ENCODE measurements at places on chromosomes 1 and 21.
A peak's percentile ranks its signal among the peaks of the same experiment; 100 is the strongest.

DNA sequence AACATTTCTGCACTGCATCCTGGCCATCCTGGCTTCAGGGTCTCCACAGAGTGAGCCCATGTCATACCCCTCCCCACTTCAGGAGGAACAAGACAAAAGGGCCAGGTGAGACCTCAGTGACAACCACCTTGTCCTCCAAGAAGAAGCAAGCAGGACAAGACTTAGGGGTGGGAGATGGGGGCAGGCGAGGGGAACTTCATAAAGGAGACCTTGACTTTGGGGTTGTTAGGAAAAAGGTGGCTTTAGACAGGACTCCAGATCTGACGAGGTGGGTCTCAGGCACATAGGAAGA lies 24.0 kb upstream of the SLAMF9 start:
- no peak for DNase-seq

DNA sequence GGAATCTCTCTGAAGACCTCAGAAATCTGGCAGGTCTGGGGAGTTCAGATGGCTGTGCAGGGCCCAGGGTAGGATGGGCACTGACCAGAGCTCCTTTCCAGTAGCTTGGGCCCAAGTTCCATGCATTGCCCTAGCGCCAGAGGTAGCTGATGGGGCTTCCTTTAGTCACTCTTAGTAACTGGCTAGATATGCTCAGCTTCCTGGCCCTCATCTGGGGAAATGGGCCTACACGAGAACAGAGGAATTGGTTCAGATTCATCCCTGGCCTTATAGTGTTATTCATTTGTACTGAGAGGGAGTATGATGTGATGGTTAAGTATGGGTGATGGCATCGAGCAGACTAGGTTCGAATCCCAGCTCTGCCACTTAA lies 15.5 kb upstream of the PSMB2 start:
- DNase-seq = no peak

- peak; percentile 92 for DNase-seq
Measured at GRCh38 chr1:1947493-1947892, 28.4 kb upstream of the TMEM52 start.

GRCh38 chr1:46615735-46616134 lies 876 bp downstream of the MOB3C start:
- no peak for DNase-seq

DNA sequence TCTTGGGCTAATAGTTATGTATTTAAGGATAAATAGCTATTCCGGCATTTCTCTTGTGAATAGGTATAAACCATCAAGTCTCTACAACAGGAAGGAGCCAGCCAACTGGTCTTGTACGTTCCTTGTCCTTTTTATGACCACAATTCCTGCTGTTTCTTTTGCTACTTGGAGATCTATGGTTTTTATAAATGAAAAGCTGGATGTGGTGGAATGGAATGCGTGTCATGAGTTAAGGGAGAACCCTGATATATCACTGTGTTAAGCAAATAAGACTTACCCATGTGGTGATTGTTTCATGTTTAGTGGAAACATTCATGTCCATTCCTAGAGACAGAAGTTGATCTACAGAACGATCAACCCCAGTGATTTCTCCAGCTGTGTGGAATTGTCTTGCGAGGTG lies 282.1 kb downstream of the RPS6KC1 start:
- DNase-seq = no peak

GRCh38 chr1:181386340-181386739 lies 97.0 kb upstream of the CACNA1E start:
- DNase-seq = no peak

GRCh38 chr1:206979379-206980043 lies 9.3 kb upstream of the FCAMR start:
- DNase-seq = no peak

GRCh38 chr1:25987951-25988350 lies 9.9 kb downstream of the PAFAH2 start:
- no peak for DNase-seq

DNA sequence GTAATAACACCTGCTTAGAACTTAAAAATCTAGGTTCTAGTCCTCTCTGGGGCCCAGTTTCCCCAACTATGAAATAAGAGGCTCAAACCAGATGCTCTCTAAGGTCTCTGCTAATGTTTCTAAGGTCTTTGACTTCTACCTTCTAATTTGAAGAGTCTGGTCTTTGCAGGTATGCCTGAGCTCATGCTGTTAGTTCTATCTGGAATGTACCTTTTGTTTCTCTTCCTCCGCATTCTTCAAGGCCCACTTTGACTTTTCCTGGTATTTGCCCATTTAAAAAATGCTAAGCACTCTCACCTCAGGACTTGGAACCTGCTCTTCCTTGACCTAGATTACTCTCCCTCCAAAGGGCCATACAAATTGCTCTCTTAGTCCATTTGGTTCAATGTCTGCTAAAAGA lies 13.5 kb downstream of the SLC35D1 start:
- DNase-seq = no peak

GRCh38 chr21:18529254-18529653 lies 125.7 kb upstream of the TMPRSS15 start:
- DNase-seq = no peak

GRCh38 chr1:8753736-8754135 lies 63.7 kb downstream of the RERE start:
- DNase-seq = no peak

DNA sequence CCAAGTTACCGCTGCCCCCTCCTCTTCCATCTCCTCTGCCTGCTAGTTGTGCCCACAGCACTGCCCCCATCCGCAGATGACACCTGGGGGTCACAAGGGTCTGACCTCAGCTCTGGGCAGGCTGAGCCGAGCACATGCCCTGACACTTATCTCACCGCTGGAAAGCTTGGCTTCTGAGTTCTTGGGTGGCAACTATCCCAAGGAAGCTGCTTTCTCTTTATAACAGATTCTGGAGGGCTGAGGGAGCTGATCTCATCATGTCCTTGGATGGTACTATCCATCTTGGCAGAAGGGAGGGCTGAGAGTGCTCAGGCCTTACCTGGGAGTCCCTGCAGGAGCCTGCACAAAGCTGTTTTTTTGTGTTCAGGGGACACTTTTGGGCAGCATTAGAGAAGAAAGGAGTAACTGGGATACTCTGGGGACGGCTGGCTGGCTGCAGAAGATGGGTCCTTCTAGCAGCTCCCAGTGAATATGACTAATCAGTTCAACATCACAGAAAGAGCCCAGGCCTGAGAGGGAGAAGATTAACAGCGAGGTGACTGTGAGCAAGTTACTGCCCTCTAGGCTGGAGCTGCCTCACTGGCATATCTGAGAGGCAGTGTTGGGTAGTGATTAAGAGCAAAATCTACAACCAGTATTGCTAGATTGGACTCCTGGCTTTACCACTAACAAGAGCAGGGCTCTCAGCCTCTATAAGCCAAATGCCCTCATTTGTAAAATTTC lies 71.6 kb downstream of the PLXNA2 start:
- DNase-seq = peak; percentile 66

DNA sequence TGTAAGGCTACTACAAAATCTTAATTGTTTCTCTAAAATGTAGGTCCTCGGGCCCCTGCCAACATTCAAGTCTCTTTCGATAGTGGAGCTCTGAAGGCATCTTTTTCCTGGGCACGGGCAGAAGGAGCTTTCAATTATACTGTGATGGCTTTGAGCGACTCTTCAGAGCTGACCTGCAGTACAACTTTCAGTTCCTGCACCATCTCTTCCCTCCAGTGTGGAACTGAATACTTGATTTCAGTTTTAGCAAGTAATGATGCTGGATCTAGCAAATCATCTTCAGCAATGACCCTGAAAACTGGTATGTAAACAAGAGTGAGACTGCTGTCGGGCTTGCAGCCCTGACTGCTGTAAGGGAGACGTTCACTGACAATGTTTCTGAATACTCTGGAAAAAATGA lies 9.6 kb downstream of the FNDC7 start:
- no peak for DNase-seq

DNA sequence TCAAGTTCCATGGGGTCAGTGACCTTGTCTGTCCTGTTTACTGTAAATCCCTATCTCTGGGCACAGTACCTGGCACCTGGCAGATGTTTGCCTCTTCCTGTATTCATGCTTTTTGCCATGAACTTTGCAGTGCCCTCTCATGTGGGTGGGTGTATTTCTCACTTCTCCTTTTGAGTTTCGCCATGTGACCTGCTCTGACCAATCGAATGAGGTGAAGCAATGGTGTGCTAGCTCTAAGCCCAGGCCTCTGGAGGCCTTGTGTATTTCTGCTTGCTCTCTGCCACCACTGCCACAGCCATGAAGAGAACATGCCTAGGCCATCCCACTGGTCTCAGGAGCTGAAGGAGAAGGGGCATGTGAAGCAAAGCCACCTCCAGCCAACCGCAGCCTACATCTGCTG lies 185.5 kb upstream of the ZC3H12A start:
- DNase-seq = no peak

DNA sequence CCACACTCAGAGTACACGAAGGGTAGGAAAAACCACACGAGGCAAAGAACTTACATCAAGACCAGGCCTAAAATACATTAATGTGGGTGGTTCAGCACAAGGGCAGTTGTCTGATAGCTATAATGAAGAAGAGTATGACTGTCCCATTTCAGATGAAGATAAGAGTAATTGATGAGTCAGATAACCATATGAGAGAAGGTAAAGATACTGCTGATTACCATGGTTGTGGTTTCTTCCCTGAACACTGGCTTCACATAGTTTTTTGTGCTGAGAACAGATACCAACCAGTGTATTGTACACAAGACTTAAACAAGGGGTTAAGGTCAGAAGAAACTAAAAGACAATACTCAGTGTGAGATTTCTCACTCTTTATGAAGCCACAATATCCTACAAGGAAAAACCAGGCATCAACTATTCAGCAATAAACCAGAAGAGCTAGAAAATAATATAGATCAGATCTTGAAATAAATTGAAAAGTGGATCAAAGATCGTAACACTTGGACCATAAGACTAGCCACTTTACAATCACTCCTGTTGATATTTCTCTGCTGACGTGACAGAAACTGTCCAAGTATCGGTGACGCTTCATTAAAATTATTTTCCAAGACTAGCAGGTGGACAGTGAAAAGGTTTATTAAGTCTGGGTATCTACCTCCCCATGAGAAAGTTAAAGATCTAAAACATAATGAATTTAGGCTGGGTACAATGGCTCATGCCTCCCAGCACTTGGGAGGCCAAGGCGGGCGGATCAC lies 28.6 kb downstream of the PUM1 start:
- DNase-seq = no peak

GRCh38 chr21:24272521-24272938 lies 1334.8 kb downstream of the MRPL39 start:
- DNase-seq = no peak

DNA sequence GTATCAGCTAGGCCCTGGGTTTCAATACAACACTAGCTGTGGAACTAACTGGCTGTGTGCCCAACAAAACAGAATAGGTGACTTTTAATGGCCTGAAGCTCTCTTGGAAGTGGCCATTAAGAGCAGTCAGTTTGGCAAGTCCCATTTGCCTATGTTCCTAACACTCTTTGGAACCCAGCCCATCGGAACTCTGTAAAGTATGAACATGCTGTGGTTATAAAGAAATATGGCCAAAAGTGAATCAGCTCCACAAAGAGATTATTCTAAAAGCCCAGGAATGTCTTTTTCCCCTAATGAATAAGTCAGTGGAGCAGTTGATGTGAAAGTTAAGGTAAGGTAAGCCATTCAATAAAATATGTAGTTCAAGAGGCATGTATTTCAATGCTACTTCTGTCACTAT lies 223.7 kb upstream of the ADAMTS5 start:
- no peak for DNase-seq

- no peak for DNase-seq
Measured at GRCh38 chr1:69930396-69930795, 275.0 kb downstream of the LRRC40 start.

DNA sequence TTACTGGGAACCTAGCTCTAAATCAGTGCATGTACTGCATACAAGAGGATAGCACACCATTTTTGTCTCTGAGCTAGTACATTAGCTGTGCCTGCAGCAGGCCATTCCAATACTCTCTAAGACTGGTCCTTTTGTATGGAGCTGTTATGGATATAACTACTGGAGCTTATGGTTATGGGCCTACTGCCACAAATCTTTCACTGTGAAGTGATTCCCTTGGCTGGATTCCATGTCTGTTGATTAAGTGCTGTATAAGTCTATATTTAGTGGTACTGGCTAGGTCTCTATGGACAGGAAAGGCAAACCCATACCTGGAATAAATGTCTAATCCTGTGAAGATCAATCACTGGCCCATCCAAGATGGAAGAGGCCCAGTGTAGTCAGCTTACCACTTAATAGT lies 12.0 kb downstream of the ZFYVE9 start:
- DNase-seq = no peak

DNA sequence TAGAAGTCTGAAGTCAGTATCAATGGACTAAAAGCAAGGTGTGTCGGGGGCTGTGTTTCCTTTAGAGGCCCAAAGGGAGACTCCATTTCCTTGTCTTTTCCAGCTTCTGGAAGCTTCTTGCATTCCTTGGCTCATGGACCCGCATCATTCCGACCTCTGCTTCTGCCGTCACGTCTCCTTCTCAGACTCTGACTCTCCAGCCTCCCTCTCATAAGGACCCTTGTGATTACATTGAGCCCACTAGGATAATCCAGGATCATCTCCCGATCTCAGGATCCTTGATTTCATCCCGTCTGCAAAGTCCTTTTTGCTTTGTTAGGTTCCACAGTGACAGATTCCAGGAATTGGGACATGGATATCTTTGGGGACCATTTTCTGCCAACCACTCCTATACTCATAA lies 265.8 kb upstream of the CSF3R start:
- no peak for DNase-seq

DNA sequence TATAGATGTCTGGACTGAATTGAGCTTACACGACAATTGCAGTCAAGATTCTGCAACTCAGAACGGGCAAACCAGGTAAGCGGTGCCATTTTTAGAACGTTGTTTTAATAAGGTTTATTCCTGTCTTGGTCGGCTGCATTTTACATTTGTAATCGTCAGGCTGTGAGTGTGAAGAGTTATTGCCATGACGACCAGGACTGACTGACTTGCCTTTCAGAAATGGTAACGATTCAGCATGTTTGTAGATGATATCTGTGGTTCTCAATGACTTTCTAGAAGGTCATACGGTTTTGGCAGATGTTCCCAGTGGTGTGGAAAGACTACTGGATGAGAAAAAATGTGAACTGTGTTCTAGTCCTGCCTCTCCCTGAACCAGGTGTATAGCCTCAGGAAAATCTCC lies 271.3 kb upstream of the B3GALT2 start:
- DNase-seq = no peak

- DNase-seq = no peak
Measured at GRCh38 chr1:43152866-43153265, 19.2 kb downstream of the EBNA1BP2 start.

DNA sequence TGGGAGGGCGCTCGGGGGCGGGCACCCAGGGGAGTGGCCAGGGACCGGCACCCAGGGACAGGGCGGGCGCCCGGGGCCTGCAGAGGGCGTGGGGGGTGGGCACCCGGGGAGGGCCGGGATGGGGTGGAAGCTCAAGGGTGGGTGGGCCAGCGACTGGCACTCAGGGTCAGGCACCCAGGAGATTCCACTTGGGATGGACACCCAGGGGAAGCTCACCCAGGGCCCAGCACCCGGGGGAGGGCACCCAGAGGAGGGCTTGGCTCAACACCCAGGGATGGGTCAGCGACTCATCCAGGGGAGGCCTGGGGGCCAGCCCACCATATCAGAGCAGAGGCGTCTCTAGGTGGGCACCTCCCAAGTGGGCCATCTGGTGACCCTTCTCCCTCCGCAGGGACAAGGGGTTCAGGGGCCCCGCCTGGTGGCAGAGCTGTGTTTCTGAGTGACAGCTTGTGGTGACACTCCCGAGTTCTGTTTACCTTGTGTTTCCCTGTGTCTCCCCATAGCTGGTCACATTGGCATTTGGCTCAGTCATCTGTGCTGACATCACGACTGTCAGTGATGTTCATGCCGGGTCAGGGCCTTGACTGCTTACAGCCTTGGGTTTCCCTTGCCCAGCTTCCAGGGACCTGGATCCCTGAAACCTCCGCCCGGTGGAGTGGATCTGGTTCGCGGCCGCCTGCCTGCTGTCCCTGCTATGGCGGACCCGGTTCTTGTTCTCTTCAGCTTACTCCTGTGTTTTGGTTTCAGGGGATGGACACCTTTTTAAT lies 749 bp downstream of the IBA57 start:
- DNase-seq = peak; percentile 75
